Skeletal muscle cell (primary cell): ENCODE measurements at places on chromosomes 16 and 17.

DNA sequence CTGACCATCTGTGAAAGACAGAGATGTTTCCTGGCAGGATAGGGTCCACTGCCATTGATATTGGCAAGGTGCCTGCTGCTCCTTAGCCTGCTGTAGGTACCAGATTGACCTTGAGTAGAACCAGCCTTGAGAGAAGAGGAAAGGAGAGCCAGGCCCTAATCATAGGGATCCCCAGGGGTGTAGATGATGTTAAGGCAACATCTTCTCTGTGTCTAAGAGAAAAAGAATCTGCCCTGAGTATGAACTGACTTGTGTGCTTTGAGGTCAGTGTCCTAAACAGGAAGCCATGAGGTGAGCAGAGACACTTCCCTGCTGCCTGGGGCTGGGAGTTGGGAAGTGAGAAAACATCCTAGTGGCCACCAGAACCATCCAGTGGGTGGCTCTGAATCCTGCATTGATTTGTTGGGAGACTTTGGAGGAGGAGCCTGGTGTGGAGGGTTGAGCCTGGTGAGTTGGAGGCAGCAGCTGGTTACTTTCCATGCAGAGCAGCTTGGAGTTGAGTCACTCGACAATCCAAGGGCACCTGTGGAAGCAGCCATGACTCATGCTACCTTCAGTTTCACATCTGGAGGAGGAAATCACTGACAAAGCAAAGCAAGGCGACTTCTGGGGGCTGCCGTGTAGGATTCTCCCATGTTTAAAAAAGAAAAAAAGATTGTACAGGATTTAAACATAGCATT, 47.8 kb downstream of the BMERB1 start:
- peak; percentile 89 for DNase-seq

DNA sequence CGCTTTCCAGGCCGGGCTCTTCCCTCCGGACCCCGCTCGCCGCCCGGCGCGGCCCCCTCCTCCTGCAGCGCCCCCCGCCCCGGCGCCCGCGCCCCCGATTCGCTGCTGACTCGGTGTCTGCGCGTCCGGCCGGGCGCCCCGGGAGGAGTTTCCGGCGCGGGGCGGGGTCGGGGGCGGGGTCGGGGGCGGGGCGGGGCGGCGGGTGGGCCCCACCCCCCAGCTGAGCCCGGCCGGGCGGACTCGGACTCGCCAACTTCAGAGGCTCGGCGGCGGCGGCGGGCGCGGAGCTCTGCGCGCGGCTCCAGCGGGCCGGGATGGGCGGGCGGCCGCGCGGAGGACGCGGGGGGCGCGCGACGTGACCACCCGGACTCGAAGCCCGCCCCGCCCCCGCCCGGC, at the start of gene METRNL:
METRNL (plus strand) TSS at position 258 of the 396 bp plus-strand sequence. CDS start 207 bp downstream, outside the sequence.
- no peak for DNase-seq

- no peak for DNase-seq
These were observed 193.7 kb downstream of the SHISA9 start for GRCh38 chr16:13095061-13095460.

DNA sequence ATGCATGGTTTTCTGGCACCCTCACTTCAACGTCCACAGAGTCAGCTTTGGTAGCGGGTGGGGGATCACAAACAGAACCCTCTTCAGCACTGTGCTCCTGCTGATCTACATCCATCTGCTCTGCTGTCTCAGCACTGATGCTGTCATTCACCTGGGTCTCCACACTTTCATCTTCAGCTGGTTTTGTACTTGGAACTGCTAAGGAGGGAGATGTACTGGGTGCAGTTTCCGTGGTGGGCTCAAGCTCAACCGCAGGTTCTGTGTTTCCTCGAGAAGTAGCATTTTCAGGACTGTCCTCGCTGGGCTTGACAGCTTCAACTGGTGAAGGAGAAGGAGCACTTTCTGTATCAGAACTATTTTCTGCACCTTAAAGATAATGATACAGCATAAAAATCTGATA, 101.8 kb downstream of the TTC19 start:
- DNase-seq, result no peak

DNA sequence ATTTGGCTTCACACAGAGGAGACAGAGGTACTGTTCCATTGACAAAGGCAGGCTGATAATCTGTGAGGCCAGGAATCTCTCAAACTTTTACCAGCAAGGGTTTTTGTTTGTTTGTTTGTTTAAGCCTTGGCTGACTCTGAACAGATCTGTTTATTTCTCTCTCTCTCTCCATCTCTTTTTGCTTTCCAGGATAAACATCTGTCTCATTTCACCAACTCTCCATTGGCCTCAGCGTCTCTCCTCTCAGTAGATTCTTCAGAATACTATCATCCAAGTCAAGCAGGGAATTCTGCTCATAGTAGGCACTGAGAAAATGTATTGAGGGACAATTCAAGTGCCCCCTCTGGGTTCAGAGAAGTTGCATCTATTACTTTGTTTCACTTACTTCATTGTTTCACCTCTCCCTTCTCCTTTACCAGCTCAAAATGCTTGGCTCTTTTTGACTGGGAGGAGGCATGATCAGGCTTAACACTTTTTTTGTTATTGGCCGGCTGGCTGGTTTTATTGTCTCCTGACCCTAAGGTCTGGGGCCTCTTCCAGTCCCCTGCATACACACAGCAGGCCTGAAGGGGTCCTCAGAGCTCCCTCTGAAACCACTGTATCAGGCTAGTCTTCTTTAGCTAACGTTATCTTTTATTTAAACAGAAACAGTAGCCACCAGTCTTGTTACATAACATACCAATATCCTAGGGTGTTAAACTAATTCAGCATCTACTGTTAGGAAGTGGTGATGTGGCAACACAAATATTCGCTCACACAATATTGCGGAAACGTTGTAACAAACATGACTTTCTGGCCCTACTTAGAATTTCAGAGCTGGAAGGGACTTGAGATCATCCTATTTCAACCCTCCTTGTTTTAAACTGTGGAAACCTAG, 2.0 kb upstream of the YPEL2 start:
- DNase-seq, result peak; percentile 43

DNA sequence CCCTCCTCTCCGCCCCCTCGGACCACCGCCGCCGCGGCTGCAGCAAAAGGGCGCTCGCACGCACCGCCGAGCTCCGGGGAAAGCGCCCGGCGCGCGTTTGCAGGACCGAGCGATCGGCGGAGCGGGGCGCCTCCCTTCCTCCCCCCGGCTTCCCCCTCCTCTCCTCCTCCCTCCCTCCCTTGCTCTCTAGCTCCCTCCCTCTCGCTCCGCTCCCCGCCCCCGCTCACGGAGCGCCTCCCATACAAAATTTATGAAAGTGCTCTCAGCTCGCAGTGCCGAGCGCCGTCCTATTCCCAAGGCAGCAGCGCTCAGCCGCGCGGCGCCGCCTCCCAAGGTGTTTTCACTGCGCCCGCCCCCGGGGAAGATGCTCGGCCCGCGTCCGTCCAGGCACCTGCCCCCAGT, at the start of gene RTN4RL1:
RTN4RL1 (minus strand) TSS at position 115 of the 402 bp plus-strand sequence. CDS start 469 bp downstream, outside the sequence.
- DNase-seq, result no peak
